ENCODE measurements at places on chromosomes 4 and X. TPM values are rescaled to one million over a fixed set of nuclear protein-coding genes. Genes with fewer than 3 reads are reported as not detected.

DNA sequence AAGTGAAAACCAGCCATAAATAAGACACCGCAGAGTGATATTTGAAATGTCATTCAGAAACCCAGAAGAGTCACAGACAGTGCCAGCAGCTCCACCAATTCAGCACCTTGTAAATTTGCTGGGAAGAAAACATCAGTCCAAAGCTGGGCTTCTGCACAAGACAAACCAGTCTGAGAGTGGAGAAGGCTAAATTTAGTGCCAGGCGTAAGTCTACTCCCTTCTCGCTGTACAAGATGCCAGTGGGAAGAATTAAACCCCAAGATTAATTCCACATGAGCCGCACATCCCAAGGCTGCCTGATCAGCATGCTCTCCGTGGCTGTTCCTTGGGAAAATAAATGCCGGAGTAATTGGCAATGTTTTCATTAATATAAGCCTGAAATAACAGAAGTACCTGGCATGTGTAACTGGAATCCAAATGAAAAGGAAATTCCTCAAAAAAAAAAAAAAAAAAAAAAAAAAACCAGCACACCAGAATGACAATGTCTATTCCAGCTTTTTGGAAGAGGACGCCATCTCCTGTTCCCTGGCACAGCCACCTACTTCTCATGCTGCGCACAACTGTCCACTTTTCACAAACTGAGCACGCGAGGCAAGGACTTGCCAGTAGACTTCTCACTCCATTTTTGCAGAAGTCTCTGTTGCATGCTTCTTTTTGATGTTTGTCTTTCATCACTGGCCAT lies 95.5 kb downstream of the NSUN7 start:
- no peak for DNase-seq

GRCh38 chrX:27953171-27953570 lies 28.1 kb downstream of the DCAF8L1 start:
- DNase-seq: no peak

DNA sequence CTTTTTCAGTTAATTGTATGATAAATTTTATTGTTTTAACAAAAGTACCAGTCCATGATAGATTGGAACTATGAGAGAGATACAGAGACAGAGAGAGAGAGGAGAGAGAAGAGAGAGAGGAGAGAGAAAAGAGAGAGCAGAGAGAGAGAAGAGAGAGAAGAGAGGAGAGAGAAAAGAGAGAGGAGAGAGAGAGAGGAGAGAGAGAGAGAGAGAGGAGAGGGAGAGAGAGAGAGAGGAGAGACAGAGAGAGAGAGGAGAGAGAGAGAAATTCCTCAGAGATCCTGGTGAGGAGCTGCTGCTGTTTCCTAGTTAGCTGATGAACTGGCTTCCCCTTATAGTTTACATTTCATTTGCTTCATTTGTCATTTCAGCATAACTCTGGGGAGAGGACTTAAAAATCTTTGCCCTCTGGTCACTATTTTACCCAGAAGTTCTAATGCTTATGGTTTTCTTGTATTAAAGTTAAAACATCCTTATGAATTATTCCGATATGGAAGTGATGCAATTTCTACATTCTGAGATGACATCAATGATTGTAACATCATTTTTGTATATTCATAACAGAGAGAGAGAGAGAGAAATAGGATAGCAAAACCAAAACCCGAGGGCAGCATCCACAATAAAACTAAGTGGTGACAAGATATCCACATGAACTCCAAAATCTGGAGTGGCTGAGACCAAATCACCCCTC lies 10.8 kb downstream of the CTAG1A start:
- DNase-seq: no peak

DNA sequence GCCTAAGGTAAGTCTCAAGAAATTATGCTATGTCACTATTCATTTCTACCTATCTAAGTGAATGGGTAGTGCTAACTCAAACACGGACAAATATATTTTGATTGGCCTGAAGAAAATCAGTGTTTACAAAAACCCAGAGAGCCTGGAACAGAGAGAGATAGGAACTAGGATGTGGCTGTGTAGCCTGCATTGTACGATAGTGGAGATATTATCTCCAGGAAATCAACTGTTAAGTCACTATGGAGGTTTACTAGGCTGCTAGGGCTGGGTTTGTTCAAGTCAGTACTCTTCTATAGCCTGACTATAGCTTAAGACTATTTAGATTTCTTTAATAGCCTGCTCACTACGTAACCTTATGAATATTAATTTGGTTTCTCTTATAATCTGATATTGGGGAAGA lies 127.9 kb downstream of the TACR3 start:
- no peak for DNase-seq

DNA sequence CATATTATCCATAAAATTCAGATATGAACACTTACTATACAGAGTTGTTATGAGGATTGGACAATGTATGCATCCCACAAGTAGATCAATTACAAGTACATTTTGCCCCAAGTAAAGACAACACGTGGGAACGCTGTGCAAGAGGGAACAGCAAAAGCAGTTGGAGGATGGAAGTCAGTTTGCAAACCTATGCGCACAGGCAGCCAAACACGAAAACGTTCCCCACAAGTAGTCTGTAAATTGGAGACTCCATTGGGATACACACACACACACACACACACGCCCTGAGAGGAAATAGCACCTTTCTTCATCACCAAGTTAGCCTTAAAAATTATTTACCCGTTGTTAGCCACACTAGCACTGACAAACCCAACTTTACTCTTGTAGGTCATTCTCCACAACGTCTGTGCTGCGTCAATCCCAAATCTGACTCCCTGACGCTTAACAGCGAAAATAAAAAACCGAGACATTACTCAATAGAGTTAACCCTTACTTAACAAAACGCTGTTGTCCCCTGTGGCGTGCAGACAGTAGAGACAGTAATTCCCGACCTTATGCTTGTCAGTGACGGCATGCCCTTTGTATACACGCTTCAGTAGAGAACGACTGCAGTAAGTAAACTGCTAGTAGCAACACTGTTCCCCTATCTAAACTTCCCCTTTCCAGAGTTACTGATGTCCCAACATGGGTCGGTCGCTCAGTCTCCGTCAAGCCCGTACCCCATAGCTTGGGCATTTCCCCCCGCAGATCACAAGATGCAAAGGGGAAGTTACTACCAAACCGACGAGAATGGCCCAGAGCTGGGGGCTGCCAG lies 730 bp downstream of the MANBA start:
- peak; percentile 40 for DNase-seq

DNA sequence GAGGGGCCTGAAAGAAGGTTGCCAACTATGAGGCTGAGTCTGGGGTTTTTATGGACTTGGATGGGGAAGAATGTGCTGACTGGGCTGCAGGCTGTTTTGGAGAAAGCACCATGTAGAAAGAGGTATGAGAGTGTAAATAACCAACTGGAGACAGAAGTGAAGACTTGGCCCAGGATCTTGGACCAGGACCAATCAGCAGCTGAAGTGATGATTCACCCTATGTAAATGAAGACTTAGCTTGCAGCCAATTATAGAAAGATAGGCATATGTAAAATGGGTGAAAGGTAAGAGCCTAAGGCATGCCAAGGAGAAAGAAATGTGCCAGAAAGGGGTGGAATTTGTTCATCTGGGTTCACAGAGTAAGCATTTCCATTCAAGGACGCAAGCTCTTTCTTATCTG lies 856.7 kb upstream of the PRKX start:
- DNase-seq: no peak

GRCh38 chr4:95409127-95409526 lies 139.6 kb downstream of the UNC5C start:
- no peak for DNase-seq

GRCh38 chr4:99405433-99406115 lies 29.6 kb downstream of the ADH7 start:
- DNase-seq: peak; percentile 86

DNA sequence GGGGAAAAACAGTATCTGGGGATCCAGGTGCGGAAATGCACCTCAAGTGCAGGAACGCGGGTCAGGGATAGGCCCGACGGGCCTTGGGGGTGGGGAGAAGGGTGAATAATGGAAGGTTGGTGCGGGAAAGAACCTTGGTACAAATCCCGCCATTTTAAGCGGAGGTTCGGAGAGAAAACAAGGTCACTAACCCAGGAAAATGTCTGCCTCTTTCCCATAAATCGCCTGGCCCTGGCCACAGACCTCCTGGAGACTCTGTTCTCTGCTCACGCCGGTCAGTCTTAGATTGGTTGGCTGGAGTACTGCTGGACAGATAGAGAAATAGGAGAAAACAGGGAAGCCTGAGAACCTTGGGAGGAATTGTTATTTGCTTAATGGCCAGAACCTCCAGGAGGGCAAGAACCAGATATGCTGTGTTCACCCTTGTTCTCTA lies 897 bp upstream of the FBXL5 start:
- no peak for DNase-seq

GRCh38 chr4:161203865-161204264 lies 959.9 kb downstream of the FSTL5 start:
- no peak for DNase-seq

GRCh38 chr4:138663883-138664282 lies 351.7 kb upstream of the NOCT start:
- DNase-seq: no peak

- DNase-seq: no peak
Observed at GRCh38 chr4:158090323-158090722, 82.5 kb downstream of the GASK1B start.

- DNase-seq: no peak
Observed at GRCh38 chr4:52369649-52370048, 289.5 kb downstream of the USP46 start.

GRCh38 chrX:24759786-24760185 lies 66.1 kb downstream of the POLA1 start:
- no peak for DNase-seq

- no peak for DNase-seq
Observed at GRCh38 chr4:164396439-164396838, 357.5 kb upstream of the SMIM31 start.

GRCh38 chr4:40586729-40587128 lies 42.9 kb downstream of the RBM47 start:
- DNase-seq: no peak

GRCh38 chr4:2698951-2699505 lies 57.1 kb downstream of the TNIP2 start:
- no peak for DNase-seq

- no peak for DNase-seq
Observed at GRCh38 chr4:35757836-35758235, 486.5 kb downstream of the ARAP2 start.

DNA sequence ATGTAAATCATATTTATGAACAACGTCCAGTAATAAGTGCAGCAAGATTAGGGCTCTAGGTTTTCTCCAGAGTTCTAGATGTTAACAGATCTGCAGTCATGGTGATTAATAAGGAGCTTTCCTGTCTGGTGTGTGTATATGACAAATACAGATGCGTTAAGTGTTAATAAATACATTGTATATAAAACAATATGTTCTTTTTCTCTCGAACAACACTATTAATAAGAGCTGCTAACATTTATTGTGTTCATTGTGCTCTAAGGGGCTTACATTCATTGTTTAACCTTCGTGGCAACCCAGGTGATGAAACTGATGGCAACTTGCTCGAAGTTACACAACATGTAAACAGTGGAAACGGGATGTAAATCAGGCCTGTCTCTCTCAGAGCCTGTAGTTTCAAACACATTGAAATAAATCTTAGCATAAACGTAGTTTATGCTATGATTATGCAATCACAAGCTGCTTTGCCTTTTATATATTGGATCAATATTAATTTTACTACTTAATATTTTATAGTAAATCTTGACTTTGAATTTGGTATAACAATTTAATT lies 547 bp upstream of the CLGN start:
- no peak for DNase-seq

GRCh38 chr4:125551466-125551865 lies 236.7 kb downstream of the FAT4 start:
- no peak for DNase-seq

- no peak for DNase-seq
Observed at GRCh38 chr4:748461-748860, 42.8 kb downstream of the PCGF3 start.

- no peak for DNase-seq
Observed at GRCh38 chr4:177967328-177967727, 525.1 kb upstream of the AGA start.

DNA sequence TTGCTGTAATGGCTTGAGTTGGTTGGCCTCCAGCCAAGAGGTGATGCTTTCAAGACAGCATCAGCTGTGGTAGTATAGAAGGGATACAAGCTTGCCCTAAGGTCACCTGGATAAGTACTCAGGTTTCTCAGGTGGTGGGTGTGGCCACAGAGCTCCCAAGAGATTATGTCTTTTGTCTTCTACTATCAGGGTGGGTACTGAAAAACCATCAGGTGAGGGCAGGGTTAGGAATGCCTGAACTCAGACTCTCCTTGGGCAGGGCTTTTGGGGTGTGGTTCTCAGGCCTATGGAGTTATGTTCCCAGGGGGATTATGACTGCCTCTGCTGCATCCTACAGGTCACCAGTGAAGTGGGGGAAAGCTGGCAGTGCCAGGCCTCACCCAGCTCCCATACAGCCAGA lies 654.6 kb upstream of the GALNT7 start:
- DNase-seq: peak; percentile 3

- peak; percentile 3 for DNase-seq
Observed at GRCh38 chrX:54181202-54181953, 1.7 kb downstream of the FAM120C start.

DNA sequence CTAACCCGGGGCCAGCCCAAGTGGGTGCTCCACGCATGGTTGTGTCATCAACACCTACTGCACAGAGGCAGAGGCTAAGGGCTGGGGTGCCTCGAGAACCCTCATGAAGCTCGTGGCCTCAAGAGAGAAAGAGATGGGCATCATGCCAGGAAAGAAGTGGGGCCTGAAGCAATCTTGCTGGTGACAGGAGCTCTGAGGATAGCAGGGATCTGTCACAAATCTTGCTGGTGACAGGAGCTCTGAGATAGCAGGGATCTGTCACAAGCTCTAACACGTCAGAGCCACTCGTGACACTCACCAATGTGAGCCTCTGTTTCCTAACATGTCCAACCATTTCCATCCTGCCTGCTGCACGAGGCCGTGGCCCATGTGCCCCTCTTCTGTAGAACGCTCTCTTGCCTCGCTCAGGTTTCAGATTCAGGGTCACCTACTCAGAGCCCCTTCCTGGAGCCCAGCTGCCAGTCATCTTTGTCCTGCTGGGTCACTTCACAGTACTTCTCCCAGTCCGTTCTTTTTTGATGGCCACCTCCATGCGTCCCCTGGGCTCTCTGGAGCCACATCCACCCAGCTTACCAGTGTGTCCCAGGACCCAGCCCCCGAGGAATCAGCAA lies 21.1 kb downstream of the PNMA6E start:
- DNase-seq: no peak

DNA sequence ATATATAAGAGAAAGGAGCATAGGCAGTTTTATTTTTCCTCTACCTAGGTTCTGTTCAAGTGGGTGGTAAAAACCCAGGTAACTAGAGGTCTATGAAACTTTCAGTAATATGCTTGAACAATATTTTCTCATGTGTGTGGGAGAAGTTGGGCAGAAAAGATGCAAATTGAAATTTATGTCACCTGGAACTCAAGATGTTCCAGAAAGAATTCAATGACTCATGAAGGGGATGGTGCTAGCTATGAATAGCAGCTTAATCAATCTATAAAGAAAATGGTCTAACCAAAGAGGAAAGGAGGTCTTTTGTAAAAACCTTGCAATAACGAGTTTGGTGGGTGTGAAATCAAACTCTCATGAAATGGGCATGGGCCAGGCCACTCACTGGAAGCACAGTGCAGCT lies 263.8 kb downstream of the INPP4B start:
- DNase-seq: no peak

- no peak for DNase-seq
Observed at GRCh38 chrX:21959362-21960051, 19.0 kb downstream of the SMS start.

Gene USP38
- polyA plus RNA-seq: 9.2 TPM

Gene STOX2
- not detected for polyA plus RNA-seq

Gene DIPK2B
- polyA plus RNA-seq: 0.27 TPM

Gene CTAG1B
- not detected for polyA plus RNA-seq

Gene FREM3
- polyA plus RNA-seq: 0.09 TPM

Gene PABPC4L
- polyA plus RNA-seq: not detected

Gene GSPT2
- polyA plus RNA-seq: 1.1 TPM

Gene ERAS
- 0.09 TPM for polyA plus RNA-seq

Gene TLR8
- polyA plus RNA-seq: 0.71 TPM

Measured in small intestine (tissue), 16 donors.